RKO (cell line): ENCODE measurements at places on chromosomes 3 and 15.

- DNase-seq = no peak
Measured at GRCh38 chr3:130374033-130374432, 28.6 kb downstream of the COL6A5 start.

DNA sequence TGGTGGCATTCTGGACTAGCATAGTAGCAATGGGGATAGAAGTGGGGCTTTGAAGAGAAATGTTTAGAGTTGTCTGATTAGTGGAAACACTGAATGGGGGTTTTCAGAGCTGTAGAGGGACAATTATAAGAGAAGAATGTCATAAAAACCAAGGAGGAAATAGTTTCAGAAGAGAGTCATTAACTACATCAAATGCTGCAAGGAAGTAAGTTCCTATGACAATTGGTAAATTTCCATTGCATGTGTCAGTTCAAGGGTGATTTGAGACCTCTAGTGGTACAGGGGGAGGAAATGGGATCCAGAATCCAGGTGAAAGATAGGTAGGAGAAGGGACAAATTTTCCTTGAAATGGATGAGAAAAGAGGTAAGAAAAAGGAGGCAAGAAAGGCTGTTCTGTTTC is 68.3 kb upstream of the TBC1D5 start:
- peak; percentile 25 for DNase-seq

GRCh38 chr3:48555231-48555948 is 1.2 kb downstream of the PFKFB4 start:
- DNase-seq = no peak

DNA sequence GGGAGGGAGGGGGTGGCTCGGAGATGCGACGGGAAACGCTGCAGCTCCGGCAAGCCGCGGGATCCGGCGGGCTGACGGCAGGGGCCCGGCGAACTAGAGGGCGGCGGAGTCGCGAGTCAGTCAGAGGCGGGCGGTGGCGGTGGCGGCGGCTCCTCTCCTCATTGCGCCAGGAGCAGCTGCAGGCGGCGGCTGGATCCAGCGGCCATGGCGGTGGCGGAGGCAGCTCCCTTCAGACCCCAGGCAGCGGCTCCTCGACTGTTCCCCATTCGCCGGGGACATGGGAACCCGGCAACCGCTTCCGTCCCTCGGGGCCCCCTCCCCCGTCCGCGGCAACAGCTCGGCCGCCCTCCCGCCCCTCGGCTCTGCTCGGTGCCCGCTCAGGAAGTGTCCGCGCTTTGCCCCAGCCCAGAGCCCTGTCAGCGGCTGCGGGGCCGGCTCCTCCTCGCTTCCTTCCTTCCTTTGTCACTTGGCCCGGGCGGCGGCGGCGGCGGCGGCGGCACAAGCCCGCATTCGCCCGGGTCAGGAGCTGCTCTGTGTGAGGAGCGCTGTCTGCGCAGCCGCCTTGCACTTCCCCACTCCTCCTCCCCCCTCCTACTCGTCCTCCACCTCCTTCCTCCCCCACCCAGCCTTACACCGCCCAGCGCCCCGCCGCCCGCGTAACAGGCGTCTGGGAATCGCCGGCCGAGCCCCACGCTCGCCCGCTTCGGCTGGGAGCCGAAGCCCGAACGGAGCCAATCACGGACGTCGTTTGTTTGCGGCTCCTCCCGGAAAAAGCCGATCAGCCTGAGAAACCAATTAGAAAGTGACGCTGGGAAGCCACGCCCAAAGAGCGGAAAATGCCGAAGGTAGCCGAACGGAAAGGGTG is at the start of gene GSK3B:
Gene GSK3B (minus strand): TSS at position 537 of the 865 bp plus-strand sequence. CDS start 1,013 bp downstream, outside the sequence.
- DNase-seq = no peak

GRCh38 chr3:49164983-49165720 is 979 bp downstream of the CCDC71 start:
- no peak for DNase-seq

DNA sequence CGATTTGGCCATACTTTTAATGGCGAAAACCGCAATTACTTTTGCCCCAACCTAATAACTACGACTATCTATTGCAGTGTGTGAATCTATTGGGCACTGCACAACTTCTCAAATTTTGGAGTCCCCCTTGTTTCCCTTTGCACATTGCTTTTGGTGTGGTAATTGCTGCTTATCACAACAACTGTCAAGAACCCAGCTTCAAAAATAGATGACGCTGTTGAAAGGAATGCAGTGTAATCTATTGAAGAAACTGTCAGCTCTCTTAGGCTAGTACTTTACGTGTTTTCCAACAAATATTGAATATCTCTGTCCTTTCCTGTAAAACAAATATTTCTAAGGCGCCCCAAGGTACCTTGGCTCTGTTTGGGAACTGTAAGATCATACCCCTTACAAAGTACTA is 222.8 kb upstream of the UBE2E2 start:
- DNase-seq = no peak

DNA sequence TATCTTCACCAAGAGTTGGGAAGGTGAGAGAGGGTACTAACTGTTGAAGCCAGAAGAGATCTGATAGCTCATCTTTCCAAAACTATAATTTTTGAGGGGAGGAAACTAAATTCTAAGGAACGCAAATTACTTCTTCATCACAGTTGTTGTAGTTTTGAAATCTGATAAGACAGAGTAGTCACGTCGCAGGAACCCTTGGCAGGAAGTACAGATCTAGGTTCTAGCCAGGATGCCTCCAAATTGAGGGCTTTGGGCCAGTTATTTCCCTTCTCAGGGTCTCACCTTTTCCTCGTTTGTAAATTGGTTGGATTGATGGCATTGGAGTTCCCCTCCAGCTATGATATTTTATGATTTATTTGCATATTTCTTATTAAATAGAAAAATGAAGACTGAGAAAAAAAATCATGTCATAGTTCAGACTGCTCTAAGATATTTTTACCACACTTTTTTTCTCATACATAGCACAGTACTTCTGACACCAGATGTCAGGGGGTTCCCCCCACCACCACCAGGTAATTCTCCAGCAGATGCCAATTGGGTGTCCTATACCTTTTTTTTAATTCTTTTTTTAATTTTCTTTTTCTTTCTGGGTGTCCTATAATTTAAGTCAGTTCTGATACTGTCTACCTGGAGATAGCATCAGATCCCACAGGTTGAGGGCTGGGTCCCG is 32.3 kb upstream of the APH1B start:
- no peak for DNase-seq

DNA sequence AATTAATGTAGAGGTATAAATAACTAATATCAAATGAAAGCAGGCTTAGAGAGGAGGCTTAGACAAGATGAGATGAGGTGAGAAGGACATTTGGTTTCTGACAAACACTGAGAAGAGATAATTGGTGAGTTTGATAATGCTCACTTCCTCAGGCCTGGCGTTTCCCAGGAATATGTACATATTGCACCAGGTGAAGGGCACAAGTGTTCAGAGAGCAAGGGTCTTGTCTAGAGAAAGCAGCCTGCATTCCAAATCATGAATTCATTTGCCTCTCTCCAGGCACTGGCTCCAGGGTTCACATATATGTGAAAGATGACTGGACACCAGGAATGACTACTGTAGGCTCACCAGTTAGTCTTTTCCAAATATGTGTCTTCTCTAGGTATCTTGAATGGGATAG is 48.0 kb upstream of the LPP start:
- no peak for DNase-seq

GRCh38 chr3:114157321-114157720 is 21.5 kb downstream of the DRD3 start:
- no peak for DNase-seq
